ENCODE measurements at places on chromosomes 12 and 14.

DNA sequence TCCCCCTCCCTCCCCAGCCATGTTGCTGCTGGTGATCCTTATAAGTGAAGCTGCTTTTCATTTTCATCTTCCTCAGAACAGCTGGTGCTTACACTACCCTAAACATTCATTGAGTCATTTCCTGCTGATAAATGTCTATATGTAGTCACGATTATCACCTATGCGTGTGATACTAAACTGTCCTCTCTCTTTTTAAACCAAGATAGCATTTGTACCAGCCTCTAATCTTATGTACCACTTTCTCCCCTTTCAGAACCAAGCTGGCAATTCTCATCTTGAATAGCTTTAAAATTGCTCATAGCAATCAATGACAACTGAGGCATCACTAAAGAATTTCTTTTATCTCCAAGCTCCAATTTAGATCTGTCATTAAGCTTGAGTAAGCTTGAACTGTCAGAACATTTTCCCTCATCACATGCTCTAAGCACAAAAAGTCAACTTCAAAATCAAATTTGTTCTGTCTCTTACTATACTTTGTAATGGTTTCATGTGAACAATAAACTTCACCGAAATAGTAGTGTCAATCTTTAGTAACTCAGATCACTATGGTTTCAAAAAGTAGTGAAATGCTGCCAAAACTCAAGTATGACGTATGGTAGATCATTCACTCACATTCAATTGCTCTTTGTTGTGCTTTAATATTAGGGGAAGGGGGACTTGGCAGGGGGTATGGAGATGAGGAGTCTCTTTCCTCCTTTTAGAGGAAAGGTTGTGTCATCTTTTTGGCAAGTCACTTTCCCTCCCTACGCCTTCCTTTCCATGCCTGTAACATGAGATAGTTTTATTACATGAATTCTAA, 178.1 kb upstream of the NOVA1 start:
- no peak for DNase-seq

DNA sequence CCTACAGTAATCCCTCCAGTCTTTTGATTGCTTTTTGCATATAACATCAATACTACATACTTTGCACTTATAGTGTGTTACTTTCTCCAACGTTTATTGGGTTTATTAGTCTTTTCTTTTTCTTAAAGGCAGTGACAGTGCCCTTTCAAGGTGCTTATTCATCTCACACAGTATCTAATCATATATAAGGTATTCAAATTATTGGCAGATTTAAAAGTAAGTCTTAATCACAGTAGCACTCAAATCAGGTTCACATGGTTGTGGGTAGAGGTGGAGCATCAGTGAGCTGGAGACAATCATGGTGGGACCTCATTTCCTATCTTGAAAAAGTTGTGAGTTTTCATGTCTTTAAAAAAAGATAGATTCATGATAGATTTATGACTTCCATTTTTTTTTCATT, 706.2 kb downstream of the GALC start:
- no peak for DNase-seq

DNA sequence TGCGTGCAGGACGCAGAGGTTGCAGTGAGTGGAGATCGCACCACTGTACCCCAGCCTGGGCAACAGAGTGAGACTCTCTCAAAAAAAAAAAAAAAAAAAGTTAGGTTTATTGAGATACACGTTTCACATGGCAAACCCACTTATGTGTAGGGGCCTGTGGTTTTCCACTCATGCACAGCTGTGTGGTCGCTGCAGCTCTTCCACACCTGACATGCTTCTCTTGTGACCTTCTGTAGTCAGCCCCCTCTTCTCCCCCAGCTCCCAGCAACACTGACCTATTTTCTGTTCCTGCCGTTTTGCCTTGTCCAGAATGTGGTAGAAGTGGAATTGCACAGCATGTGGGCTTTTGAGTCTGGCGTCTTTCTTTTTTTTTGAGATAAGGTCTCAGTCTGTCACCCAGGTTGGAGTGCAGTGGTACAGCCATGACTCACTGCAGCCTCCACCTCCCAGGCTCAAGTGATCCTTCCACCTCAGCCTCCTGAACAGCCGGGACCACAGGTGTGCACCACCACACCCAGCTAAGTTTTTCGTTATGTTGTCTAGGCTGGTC, 8.4 kb downstream of the MTA1 start:
- no peak for DNase-seq

- no peak for DNase-seq
Observed at GRCh38 chr14:98244966-98245569, 1026.9 kb downstream of the BCL11B start.
